ENCODE measurements at places on chromosomes 2 and 18.

- no peak for DNase-seq
These were observed 180.7 kb downstream of the FBXO15 start for GRCh38 chr18:73966954-73967353.

DNA sequence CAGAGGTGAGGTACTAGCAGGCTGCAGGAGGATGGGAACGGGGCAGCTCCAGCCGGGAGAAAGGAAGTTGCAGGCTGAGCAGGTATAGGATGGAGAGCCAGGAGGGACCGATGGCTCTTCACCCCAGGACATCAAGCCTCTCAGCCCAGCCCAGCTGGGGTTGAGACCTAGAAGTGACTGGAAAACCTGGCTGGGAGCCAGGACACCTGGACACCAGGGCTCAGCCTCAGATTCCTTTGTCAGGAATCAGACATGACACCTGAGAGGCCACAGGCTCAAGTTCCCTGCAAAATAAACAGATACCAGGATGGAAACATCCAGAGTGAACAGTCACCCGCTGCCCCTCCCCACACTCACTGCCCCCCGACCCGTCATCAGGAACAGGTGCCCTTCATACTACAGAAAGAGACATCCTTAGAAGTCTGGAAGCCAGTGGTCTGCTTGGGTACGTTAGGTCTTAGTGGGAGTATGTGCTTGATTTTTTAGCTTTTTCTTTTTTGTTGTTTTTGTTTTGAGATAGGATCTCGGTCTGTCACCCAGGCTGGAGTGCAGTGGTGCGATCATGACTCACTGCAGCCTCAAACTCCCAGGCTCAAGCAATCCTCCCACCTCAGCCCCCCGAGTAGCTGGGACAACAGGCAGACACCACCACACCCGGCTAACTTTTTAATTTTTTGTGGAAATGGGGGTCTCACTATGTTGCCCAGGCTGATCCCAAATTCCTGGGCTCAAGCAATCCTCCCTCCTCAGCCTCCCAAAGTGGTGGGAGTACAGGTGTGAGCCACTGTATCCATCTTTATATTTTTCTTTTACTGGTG is 95.7 kb upstream of the STPG4 start:
- no peak for DNase-seq

- DNase-seq = no peak
These were observed 262.6 kb upstream of the THUMPD2 start for GRCh38 chr2:40041422-40042382.

DNA sequence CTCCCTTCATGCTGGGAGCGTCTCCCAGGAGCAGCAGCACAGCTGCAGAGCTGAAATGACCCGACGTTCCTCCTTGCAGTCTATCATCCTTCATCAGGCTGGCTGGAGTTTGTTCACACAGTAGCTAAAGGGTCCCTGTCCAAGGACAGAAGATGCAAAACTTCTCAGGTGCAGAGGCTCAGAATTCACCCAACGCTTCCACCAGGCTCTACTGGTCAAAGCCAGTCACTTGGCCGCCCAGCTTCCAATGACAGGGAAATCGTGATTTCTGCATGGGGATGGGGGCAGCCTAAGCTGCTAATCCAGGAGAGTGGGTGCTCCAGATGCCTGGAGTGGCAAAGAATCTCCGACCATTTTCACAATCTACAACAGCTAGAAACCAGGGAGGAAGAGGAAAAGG is 97.0 kb upstream of the SALL3 start:
- no peak for DNase-seq

- DNase-seq = no peak
These were observed 128.6 kb upstream of the EPC2 start for GRCh38 chr2:148515976-148516375.

- DNase-seq = no peak
These were observed 122.2 kb upstream of the NXPH2 start for GRCh38 chr2:138902239-138902871.

DNA sequence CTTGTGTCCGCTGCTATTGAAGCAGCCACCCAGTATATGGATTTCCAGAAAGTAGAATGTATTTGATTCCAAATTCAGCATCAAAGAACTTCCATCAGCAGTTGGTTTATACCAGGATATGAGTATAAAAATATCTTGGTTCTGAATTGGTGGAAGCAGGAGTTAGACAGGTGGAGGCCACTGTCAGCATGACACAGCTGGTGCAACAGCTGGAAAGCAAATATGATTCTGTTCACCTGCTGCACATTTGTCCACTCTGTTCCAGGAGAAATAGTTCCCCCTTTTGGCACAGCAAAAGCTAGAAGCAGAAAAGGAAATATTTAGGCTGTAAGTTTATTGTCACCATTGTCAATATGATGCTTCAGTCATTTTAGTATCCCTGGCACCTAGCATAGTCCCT is 41.2 kb downstream of the KIAA2012 start:
- DNase-seq = no peak

DNA sequence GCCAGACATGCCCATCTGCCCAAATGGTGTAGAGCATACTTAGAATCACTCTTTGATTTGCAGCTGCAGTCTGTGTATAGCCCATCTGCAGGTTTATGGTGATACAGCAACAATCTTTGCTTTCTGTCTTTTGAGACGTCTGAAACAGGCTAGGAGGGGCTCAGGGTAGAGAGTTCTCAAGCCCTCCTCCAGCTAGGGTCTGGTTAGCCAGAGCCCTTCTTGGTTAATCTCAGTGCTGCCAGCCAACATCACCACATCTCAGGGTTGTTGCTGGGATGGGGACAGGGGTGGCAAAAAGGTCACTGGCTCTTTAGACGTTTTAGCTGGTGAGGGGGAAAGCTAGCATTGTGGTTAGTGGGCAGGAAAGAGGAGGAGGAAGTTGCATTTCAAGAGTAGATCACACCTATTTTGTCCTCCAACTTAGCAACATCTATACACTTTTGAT is 136.6 kb upstream of the ACAA2 start:
- DNase-seq = no peak

- DNase-seq = no peak
These were observed 7.2 kb upstream of the RAB12 start for GRCh38 chr18:8602040-8602439.

DNA sequence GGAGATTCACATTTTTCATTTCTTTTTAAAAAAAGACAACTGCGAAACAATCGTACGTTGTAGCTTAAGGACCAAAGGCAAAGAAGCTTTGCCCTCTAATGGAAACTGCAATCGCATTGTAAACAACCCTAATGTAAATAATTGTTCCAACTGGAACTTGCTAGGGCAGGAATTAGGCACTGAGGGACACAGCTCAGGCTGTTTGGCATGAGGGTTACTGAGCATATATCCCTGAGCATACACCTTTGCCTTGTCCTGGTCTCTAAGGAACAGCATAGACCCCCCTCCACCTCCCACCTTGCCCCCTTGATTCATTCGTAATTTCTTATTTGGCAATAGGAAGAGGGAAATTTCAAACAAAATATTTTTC is 396.4 kb downstream of the LNPK start:
- no peak for DNase-seq

DNA sequence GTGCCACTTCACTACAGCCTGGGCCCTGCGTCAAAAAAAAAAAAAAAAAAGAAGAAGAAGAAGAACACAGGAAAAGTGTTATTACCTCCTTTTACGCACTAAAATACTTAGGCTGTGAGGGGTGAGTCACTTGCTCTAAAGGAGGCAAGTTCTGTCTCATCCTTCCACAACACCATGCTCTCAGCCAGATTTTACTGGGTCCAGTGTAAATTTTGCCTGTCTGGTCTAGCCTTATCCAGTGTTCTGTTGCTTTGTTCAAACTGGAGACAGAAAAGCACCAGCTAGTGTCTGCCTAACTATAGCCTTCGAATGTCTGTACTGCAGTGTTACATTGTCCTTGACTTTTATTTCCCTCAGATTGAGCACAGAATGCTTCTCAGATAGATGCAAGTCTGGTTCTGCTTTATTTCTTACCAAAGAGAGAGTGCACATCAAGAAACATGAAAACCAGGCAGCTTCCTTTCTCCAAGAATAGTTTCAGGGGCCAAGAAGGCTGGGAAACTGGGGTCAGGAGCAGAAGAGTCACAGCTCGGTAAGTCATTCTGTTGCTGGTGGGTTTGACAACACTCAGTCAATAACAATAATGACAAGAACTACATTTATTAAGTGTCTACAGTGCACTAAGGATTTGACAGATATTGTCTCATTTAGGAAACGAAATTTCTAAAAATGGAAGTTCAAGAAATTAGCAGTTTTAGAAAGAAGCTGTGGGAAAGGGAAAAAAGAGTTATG is 3.1 kb upstream of the MSGN1 start:
- DNase-seq = no peak

DNA sequence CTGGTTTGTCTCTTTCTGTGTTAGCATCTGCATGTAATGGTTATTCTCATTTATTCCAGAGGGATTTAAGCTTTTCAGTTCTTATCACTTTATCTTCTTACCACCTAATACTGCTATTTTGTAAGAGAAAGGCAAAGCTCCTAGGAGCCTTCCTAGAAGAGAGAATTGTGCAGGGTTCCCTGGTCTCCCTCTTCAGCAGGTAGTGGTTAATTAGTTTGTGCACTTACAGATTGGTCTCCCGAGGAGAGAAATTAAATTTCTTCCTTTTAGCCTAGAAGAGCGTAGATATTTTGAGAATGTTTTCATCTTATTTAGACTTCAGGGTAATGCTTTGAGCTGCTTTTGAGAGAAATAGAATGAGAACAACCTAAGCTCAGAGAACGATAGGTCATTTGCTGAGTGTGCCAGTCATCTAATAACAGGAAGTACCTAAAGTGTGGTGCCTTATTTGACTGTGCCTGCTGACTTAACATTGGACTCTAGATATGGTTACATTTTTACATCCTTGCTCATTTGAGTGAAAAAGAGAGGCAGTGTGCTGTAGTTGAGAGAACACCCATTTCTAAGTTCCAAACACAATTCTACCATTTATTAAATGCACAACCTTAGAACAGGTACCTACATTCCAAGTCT is 651.4 kb downstream of the STK39 start:
- no peak for DNase-seq

DNA sequence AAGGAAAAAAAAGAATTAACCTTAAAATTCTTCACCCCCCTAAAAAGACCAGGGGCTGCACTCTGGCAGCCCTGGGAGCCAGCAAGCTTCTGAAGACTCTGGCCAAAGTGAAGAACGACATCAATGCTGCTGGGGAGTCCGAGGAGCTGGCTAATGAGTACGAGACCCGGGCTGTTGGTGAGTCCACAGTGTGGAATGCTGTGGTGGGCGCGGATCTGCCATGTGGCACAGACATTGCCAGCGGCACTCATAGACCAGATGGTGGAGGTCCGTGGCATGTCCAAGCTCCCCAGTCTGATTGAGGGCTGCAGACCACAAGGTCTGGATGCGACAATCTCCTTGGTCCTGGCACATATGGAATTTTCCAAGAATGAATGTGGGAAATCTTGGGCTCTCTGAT is 47.4 kb downstream of the TRPM8 start:
- no peak for DNase-seq

DNA sequence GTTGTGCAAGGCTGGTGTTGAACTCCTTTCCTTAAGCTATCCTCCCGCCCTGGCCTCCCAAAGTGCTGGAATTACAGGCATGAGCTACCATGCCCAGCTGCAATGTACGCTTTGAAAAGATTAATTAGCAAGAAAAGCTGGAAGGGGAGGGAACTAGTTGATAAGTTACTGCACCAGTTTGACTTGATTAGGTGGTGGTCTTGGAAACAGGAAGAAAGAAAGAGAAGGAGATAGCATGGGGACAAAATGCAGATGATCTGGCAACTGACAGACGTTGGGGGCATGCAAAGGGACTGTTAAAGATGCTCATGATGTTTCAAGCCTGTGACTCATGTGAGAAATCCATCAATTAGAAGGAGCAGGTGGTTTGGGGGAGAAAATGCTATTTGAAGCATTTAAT is 68.6 kb downstream of the PLEKHM3 start:
- DNase-seq = no peak

DNA sequence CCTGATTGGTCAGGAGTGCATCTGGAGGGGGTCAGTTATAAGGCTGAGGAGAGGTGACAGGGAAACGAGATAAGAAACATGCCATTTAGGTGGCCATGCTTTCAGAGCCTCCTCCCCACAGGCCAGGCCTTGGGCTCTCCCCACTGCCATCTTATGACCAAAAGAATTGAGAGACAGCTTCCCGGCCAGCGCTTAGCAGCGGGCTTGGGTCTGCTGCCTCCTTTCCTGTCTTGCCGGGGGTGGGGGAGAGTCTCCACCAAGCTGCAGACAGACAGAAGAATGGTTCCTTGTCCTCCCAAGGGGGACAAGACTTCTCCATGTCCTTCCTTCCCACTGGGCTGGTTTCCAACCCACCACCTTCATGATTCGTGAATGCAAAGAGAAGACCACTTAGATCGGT is 171.3 kb downstream of the SMAD7 start:
- no peak for DNase-seq

DNA sequence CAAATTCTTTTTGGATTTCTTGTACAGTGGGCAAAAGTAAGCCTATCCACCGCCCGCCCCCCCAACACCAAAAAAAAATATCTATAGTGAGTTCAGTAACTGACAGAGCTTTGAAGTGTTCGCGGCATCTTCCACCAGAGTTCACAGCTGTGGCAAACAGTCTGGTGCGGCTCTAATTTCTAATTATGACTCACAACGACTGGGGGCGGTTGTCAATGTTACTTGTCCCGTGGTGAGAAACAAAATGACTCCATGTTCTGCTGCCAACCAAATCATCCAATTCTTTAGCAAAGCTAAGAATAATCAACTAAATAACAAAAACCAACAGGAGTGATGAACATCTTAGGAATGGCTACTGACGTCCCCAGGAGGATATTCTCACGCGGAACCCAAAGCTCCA is 392.5 kb upstream of the SALL3 start:
- DNase-seq = no peak

DNA sequence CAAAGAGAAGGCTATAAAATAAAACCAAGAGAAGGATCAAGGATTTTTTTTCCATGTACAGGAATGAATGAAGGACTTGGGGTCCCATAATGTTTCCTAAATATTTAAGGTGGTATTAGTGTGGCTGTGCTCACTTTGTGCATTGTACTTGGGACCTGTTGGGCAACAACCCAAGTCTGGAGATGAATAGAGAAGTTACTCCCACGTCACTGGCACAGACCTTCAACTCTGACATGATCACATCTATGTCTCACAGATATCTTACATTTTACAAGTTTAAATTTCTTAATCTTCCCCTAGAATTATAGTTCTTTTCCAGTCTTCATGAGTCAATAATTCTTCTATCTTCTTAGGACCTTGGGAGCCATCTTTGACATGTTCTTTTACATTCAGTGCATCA is 133.4 kb downstream of the PLCL1 start:
- DNase-seq = no peak

- DNase-seq = peak; percentile 58
These were observed 26.2 kb downstream of the UNC50 start for GRCh38 chr2:98634406-98635092.

DNA sequence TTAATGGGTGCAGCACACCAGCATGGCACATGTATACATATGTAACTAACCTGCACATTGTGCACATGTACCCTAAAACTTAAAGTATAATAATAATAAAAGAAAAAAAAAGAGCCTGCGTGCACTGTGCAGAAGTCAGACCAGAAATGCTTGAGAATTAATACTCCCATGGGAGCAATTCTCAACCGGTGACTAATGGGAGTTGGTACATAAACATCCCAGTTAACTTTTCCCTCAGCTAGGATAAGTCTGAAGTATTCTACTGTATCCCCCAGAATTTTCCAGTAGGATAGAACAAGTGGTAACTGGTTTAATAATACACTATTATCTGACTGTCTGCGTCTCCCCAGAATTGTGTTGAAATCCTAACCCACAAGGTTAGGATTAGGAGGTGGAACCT is 113.6 kb upstream of the COL5A2 start:
- DNase-seq = no peak
